Stimulated activated CD4-positive, alpha-beta T cell treated with anti-CD3 and anti-CD28 coated beads, TNF-alpha, amount 100 ng/mL, for 1 hour (primary cell): ENCODE measurements at places on chromosomes 12 and 14.

DNA sequence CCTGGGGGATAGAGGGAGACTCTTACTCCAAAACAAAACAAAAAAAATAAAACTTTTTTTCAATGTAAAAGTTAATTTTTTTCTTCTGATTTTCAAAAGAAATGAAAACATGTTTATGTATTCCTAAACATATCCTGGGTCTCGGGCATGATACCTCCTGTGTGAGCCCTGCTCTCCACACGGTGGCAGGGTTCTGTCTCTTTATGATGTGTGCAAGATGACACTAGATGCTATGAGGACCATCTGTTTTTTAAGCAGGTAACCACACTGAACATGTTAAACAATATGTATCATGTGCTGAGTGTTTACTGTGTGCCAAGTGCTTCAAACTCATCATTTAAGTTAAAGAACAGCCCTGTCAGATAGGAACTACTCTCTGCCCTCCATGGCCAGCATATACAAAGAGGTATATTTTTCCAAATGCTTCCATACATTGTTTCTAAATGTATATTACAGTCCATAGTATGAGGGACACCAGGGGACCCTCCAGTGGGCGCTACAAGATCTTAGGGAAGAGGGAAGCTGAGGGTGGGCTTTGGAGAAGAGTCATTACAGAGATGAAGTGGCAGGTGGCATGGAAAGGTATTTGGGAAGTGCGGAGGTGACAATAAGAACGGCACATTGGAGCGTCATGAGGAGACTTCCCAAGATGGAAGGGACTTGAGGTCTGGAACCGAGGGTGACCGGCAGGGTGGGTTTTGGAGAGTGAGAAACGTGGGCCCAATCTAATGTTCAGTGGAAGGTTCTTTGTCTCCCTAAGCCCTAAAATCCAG is 28.5 kb downstream of the FOS start:
- no peak for DNase-seq

DNA sequence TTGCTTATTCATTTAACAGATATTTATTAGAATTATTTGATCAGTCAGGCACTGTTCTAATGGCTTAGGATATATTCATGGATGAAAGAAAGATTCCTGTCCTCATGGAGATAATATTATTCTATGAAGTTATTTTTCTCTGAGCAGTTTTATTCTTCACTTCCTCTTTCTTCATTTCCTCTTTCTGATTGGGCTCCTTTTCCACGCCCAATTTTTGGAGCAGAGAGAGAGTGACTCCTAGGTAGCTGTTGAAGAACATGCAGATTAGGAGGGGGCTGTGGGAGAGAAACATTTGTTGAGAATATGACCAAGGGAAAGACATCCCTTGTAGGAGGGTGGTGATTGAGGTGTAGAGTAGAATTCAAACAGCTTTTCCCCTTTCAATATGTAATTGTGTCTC is 6.0 kb upstream of the YARS2 start:
- no peak for DNase-seq

DNA sequence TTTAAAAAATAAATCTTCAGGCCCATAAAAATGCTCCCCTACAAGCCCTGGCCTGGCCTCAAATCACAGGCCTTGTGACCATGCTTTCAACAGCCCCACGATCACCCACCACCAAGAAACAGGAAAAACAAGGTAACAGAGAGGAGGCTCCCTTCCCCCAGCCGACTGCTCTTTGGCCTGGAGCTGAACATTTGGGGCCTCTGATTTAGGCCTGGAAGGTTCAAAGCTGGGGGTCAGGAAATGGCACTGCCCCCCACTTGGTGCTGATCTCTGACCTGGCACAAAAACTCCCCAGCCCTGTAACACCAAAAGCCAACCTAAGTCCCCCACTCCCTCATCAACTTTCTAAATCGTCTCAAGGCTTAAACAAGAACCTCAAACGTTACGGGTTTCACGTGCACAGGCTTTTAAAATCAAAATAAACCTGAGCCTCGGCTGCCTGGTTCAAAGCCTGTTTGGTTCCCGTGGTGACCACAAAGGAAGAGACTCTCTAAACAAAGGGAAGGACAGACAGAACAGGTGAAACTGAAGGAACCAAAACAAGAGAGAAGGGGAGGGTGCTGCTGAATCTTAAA is 9.0 kb downstream of the ACTN1 start:
- DNase-seq: no peak

- no peak for DNase-seq
Observed at GRCh38 chr12:106586803-106587684, 4.2 kb downstream of the RFX4 start.

DNA sequence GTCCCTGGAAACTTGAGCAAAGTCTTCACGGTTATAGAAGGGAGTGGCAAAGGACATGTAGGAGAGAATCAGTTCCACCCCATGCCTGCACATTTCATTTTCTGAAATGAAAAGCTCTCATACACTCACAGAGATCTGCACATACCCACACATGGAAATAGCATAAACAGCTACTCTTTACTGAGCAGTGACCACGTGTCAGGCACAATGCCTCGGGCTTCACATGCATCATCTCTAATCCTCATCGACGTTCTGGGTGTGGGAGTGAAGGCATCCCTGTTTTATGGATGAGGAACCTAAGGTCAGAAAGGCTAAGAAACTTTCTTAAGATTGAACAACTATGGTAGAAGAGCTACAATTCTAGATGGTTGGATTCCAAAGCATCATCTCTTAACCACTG is 198.8 kb downstream of the DAD1 start:
- no peak for DNase-seq

DNA sequence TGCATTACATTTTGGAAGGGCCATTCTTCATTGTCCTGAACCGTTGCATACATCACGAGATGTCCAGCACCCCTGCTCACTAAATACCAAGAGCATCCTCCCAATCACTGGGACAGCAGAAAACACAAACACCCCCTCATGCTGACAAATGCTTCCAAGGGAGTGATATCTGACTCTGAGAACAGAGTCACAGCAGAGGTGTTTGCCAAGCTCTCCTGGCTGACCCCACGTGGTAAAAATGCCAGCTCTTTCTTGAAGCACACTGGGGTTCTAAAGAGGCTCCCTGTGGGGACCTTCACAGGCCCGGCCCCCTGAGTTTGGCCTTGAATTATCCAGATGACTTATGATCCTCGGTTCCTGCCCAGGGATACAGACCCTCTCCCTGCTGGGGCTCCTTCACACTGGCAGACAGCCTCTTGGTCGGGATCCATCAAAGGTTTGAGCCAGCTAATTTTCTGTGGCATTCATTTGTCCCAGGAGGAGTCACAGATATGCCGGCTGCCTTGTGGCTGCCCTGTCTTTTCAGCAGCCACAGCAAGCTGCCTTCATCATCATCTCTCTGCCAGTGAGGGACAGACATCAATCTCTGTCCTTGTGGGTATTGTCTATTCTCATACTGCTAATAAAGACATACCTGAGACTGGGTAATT is 43.1 kb upstream of the PSMC1 start:
- DNase-seq: no peak

GRCh38 chr12:79982086-79983062 is 47.5 kb upstream of the PPP1R12A start:
- DNase-seq: no peak

GRCh38 chr12:9872162-9872561 is 3.0 kb upstream of the CLEC2B start:
- DNase-seq: no peak

GRCh38 chr12:103813949-103814348 is 27.1 kb downstream of the NT5DC3 start:
- DNase-seq: no peak

- DNase-seq: no peak
Observed at GRCh38 chr12:79000501-79000900, 135.9 kb downstream of the SYT1 start.

- DNase-seq: no peak
Observed at GRCh38 chr12:54432815-54433164, 13.7 kb upstream of the ITGA5 start.

GRCh38 chr12:47216150-47216677 is 136.5 kb upstream of the AMIGO2 start:
- DNase-seq: no peak

DNA sequence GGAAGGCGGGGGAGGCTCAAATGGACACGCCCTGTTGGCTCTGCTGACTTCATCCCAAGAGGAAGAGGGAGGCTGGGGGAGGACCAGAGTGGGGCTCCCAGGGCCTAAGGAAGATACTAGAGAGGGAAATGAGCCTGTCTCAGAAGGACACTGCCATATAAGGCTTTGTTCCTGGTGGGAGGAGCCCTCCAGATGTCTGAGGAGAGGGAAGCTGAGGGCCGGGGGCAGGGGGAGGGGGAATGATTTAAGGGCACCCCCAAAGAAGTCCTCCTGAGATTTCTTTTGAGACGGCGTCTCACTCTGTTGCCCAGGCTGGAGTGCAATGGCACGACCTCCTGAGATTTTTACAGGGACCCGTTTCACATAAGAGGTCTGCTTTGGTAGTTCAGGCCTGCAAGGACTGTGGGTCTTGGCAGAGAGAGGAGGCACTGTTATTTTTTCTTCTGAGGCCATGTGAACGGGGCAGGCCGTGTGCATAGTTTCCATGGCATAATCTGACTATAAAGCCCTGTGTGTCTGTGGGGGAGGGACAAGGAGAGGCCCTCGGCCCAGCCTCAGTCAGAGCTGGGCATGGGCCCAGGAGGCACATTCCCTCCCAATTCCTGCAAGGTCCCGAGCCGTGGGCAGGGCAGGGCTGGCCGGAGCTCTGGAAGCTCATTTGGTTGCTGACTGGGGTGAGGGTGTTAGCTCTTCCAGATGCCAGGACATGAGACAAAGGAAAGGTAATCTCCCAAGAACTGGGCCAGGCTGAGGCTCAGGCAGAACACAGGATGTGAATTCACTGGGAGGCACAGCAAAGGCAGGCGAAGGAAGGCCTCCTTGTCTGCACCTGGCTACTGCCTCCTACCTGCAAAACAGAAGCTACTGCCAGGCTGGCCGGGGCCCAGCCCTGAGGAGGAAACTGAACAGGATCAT is 22.2 kb upstream of the PLEKHG3 start:
- no peak for DNase-seq

DNA sequence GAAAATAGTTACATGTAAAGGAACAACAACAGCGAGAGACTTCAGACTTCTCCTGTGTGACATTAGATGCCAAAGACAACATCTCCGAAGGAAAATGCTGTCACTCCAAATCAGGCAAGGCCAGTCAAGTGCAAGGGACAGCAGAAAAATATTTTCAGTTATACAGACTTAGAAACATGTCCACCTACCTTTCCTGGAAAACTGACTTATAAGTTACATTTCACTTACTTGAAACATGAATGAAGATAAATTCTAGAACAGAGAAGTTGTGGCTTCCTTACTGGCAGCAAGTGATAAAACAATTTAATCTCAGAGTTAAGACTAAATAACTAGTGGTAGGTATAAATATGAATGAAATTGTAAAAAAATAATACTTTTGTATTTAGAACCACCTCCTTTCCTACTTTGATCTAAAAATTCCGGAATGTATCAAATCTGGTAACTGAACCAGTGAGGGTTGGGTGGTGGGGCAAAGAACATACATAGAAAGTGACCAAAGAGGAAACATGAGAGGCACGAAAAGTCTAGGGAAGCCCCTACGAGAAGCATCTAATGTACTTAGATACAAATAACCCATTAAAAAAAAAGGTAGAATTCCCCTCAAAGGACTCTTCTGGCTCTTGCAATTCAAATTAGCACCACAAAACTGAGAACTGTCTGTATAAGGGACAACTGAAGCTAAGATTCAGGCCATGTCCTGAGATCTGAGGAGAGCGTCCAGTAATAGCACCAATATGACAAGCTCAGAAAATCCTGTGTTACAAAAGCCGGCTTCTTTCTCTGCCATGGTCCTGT is 21.2 kb downstream of the MTHFD1 start:
- no peak for DNase-seq

- no peak for DNase-seq
Observed at GRCh38 chr14:57714487-57714931, 151.4 kb downstream of the SLC35F4 start.

GRCh38 chr14:55458800-55459515 is 18.5 kb upstream of the TBPL2 start:
- DNase-seq: no peak
